Stimulated activated CD4-positive, alpha-beta T cell treated with anti-CD3 and anti-CD28 coated beads, Interleukin-2, amount 100 ng/mL, for 24 hours (primary cell): ENCODE measurements at places on chromosomes 16 and 17.

- DNase-seq = no peak
Observed at GRCh38 chr17:74999523-74999922, 12.1 kb downstream of the CDR2L start.

GRCh38 chr17:57288040-57288772 lies 31.9 kb downstream of the MSI2 start:
- DNase-seq = no peak

DNA sequence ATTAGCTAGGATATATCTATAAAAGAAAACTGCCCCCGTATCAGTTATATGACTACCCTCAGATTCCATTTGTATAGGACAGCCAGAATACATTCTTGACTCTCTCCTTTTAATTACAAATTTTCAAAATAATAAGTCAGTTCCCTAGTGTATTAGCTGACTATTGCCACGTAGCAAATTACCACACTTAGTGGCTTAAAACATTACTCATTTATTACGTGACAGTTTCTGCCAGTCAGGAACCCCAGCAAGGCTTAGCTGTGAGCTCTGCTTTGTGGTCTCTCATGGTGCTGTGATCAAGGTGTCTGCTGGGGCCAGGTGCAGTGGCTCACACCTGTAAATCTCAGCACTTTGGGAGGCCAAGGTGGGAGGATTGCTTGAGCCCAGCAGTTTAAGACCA lies 13.9 kb upstream of the SCNN1B start:
- no peak for DNase-seq

DNA sequence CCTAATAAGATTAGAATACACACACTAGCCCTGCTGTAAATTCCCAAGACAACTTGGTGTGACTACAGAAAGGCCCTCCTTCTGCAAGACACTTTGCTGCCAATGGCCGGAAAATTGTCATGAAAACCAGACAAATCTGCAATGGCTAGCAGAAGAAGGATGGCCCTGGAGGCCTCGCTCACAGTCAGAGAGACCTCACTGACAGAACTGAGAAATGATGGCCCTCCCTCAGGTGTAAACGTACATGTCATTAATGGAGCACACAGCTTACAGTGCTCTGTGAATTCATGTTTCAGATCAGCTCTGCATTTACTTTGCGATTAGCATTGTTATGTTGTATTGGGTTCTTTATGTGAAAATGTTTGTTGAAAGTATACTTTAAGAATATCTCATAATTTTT lies 202.9 kb upstream of the N4BP1 start:
- no peak for DNase-seq

DNA sequence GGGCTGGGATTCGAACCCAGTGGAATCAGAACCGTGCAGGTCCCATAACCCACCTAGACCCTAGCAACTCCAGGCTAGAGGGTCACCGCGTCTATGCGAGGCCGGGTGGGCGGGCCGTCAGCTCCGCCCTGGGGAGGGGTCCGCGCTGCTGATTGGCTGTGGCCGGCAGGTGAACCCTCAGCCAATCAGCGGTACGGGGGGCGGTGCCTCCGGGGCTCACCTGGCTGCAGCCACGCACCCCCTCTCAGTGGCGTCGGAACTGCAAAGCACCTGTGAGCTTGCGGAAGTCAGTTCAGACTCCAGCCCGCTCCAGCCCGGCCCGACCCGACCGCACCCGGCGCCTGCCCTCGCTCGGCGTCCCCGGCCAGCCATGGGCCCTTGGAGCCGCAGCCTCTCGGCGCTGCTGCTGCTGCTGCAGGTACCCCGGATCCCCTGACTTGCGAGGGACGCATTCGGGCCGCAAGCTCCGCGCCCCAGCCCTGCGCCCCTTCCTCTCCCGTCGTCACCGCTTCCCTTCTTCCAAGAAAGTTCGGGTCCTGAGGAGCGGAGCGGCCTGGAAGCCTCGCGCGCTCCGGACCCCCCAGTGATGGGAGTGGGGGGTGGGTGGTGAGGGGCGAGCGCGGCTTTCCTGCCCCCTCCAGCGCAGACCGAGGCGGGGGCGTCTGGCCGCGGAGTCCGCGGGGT lies at the start of gene CDH1:
TSS of gene CDH1 (plus strand) at position 247 of the 684 bp plus-strand sequence. CDS start at position 371, 124 bp downstream.
- DNase-seq = peak; percentile 44

DNA sequence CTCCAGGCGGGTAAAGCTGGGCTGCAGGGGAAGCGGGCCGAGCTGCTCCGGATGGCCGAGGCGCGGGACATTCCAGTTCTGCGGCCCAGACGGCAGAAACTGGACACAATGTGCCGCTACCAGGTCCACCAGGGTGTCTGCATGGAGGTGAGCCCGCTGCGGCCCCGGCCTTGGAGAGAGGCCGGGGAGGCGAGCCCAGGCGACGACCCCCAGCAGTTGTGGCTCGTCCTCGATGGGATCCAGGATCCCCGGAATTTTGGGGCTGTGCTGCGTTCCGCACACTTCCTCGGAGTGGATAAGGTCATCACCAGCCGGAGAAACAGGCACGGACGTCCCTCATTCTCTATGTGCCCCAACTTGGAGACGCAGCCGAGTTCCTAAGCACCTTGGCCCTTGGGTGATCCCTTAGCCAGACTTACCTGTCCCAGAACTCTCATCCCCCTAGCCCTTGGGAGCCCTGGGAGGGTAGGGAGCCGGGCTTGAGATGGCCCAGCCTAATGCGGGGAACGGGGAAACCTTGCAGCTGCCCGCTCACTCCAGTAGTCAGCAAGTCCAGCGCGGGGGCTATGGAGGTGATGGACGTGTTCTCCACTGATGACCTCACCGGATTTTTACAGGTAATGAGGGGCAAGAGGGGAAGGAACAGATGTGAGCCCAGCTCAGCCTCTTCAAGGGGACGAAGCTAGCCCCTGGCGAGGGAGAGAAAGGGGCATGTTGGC lies 806 bp downstream of the MRM1 start:
- DNase-seq = peak; percentile 32

DNA sequence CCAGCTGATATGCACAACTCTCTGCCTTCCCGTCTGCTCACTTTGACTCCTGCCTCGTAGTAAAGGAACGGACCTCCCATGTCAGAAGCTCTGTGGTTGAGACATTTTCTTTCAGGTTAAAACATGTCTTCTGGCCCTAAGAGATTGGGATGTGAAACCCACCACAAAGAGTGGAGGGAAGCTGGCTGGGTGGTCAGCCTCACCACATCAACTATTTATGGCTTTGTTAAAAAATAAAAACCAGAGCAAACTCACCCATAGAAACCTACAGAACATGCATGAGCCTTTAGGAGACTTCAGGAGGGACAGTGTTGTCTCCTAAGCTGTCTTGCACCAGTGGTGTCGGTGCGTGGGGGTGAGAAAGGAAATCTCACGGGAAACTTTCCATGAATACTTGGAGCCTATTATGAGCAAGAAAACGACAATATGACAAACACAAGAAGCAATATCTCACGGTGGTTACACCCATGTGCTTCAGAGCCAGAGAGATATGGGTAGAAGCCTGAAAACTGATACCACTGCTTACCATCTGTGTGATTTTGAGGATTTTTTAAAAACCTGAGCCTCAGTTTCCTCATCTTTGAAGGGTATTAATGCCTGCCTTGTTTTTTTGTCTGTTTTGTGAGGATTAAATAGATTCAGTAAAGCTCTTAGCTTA lies 61.7 kb upstream of the XYLT1 start:
- no peak for DNase-seq

GRCh38 chr16:5671421-5671820 lies 573.8 kb upstream of the EEF2KMT start:
- no peak for DNase-seq

- no peak for DNase-seq
Observed at GRCh38 chr16:57959121-57959520, 11.8 kb downstream of the CNGB1 start.

GRCh38 chr17:2040219-2040827 lies 1.5 kb upstream of the OVCA2 start:
- no peak for DNase-seq

DNA sequence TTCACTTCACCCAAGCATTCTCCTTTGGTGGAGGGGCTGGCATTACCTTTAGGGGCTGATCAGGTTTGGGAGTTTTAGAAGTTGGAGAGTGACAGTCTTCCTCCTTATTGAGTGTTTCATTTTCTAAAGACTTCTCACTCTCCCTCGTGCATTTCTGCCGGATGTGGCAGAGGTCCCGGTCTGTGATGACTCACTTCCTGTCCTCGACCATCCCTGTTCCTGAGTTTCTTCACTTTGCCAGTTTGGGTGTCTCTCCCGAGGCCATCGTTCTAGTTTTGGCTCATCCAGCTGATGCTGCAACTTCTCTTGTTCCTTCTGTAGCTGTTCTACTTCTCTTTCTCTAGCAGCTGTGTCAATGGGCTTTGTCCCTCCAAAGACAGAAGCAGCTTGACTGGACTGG lies 104.3 kb downstream of the PHKB start:
- DNase-seq = no peak

DNA sequence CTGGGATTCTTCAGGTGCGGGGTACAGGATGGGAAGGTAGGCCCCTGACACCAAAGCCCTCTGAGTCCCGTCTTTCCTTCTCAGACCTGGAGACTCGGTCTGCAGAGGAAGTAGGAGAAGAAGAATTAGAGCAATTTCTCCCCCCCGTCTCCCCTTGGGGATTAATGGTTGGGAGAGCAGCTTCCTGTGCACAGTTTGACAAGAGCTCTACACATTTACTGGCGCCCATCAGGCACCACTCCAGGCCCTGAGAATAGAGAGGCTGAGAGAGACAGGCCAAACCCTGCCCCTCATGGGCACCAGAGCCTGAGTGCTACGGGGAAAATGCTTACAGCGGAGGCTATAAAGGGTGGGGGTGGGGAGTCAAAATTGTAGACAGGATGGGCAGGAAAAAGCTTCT lies 3.5 kb upstream of the C16orf74 start:
- DNase-seq = no peak

GRCh38 chr16:81710044-81710443 lies 69.0 kb upstream of the PLCG2 start:
- no peak for DNase-seq

DNA sequence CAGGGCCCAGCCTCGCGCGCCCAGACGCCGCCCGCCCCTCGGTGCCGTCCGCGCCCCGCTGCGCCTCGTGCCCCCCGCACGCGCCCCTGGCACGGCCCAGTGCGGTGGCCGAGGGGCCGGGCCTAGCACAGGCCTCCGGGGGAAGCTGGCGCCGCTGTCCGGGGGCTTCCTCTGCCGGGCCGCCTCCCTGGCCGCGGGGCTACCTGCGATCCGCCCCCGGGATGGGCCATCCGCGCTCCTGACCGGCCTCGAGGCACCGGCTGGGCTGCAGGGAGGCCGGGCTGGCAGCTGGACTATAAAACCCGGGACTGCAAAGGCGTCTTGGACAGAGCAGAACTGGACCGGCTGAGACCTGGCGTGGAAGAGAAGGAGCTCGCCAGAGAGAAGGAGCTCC lies 783 bp downstream of the BHLHA9 start:
- DNase-seq = no peak

DNA sequence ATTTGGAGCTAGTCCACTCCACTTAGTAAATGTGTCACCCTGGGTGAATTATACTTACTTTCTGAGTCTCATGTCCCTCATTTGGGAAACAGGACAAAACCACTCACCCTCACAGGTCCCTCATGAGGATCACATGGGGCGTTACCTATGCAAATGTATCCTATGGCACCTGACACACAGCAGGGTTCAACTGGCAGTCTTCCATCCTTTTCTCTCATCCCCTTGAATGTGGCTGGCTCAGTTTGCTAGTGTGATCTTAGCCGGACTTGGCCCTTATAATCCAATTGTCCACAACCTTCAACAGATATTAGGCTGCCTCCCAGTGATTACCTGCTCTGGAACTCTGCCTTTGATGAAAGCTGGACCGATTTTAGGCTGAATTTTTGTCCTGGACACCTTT lies 308.8 kb downstream of the MAP2K6 start:
- no peak for DNase-seq
